ENCODE measurements at places on chromosomes 13 and 19.

- DNase-seq, result no peak
Measured at GRCh38 chr13:79403113-79403512, 2.9 kb downstream of the RBM26 start.

DNA sequence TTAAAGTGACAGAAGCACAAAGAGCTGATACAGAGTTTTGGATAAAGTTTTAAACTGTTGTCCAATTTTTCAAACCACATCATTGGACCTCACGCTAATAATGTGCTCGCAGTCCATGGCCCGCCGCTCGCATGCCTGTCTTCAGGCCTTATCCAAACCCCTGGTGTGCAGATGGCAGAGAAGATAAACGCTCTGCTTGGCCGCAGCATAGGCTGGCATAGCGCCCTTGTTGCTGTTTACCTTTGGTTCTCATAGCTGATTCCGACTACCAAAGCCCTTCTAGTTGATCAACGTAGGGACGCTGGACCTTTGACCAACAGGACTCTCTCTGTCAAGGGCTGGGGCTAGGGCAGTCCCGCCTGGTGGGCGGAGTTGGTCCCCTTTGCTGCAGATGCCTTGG is 23.5 kb upstream of the QTRT1 start:
- DNase-seq, result no peak

DNA sequence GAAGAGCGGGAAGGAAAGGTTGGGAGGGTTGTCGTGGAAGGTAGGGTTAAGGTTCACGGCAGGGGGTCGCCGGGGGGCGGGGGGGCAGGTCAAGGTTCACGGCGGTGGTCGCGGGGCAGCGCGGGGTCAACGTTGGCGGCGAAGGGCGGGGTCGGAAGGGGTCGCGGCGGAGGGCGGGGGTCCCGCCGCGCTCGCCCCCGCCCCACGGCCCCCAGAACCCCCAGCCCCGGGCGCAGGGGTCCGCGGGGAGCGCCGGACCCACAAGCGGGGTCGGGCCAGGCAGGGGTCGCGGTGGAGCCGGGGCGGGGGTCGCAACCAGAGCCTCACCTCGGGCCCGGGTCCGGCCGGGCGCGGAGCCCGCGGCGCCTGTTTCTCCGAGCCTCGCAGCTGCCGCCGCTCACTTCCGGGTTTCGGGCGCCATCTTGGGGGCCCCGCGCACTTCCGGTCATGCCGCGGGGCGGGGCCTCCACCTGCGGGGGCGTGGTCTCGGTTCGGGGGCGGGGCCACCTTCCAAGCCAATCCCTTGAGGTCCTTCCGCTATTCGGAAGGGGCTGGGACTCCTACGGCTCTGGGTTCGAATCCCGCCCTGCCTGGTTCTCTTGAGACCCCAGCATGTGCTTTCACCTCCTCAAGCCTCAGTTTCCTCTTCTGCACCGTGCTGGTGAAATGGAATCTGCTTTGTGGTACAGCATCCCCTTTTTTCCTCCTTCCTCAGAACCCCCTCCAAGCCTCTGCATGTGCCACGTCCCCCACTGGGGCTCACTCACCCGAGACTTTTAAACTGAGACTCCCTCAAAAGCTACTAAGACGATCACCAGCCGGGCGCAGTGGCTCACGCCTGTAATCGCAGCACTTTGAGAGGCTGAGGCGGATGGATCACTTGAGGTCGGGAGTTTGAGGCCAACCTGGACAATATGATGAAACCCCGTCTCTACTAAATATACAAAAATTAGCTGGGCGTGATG is at the start of gene SBNO2:
SBNO2 (minus strand) TSS at position 424 of the 965 bp plus-strand sequence. CDS start 19,992 bp downstream, outside the sequence.
- DNase-seq, result peak; percentile 94

GRCh38 chr13:28045861-28046260 is 54.5 kb downstream of the FLT3 start:
- no peak for DNase-seq

GRCh38 chr13:106033659-106034058 is 501.8 kb downstream of the EFNB2 start:
- no peak for DNase-seq

- DNase-seq, result no peak
Measured at GRCh38 chr13:110300090-110300815, 6.7 kb downstream of the COL4A1 start.

DNA sequence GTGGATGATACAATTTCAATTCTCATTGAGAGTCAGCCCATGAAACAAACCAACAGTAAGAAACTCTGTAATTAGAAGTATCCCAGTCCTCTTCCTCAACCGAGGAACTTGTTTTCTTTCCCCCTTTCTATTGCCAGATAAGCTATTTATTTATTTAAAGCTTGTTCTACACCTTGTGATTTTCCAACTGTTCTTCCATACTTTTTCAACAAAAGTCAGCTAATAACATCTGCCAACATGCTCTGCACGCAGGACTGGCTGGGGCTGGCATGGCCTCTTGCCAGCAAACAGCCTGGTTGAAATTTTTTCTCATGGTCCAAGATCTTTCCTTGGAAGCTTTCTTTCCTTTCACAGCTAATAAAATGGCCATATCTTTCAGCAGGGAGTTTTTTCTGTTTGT is 2.9 kb upstream of the IRS2 start:
- DNase-seq, result no peak

- DNase-seq, result no peak
Measured at GRCh38 chr13:113166681-113167080, 8.2 kb downstream of the PROZ start.

- no peak for DNase-seq
Measured at GRCh38 chr13:35478271-35479037, 2.0 kb upstream of the MAB21L1 start.

GRCh38 chr13:112768795-112769481 is 79.1 kb downstream of the ATP11A start:
- DNase-seq, result no peak

DNA sequence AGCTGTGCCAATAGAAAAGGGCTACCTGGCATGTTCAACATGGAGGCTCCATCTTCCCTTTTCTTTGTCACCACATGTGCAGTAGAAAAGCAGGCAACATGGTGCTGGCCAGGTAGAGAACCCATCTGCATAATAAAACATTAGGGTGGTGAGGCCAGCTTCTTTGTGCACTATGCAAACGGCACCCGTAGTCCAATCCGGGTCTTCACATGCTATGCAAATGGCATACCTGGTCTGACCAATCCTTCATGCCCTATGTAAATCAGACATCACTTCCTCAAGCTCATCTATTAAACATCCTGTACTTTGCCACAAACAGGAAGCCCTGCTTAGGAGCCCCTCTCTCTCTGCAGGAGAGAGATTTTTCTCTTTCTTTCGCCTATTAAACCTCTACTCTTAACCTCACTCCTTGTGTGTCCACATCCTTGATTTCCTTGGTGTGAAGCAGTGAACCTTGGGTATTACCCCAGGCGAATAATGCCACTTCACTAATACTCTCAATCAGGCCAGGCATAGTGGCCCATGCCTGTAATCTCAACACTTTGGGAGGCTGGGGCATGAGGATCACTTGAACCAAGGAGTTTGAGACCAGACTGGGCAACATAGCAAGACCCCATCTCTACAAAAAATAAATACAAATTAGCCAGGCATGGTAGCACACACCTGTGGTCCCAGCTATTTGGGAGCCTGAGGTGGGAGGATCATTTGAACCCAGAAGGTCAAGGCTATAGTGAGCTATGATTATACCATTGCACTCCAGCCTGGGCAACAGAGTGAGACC is 111.3 kb upstream of the MRI1 start:
- DNase-seq, result no peak

GRCh38 chr19:18117692-18118378 is 20.3 kb downstream of the MAST3 start:
- peak; percentile 90 for DNase-seq

DNA sequence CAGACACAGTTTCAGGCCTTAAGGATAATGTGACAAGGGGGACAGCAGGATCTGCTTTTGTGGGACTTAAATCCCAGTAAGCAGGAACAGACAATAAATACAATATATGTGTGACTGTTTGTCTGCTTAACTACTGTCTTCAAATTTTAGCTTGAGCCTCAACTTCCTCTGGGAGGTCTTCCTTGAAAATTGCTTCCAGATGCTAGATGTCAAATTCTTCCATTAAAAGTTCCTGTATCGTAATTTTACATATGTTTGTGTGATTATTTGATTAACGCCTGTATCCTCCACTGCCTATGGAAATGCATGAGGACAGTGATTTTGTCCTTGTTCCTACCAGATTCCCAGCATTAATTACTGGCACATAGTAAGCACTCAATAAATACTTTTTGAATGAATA is 385.5 kb downstream of the NDFIP2 start:
- DNase-seq, result no peak

GRCh38 chr13:21009036-21009435 is 52.4 kb downstream of the LATS2 start:
- DNase-seq, result no peak

DNA sequence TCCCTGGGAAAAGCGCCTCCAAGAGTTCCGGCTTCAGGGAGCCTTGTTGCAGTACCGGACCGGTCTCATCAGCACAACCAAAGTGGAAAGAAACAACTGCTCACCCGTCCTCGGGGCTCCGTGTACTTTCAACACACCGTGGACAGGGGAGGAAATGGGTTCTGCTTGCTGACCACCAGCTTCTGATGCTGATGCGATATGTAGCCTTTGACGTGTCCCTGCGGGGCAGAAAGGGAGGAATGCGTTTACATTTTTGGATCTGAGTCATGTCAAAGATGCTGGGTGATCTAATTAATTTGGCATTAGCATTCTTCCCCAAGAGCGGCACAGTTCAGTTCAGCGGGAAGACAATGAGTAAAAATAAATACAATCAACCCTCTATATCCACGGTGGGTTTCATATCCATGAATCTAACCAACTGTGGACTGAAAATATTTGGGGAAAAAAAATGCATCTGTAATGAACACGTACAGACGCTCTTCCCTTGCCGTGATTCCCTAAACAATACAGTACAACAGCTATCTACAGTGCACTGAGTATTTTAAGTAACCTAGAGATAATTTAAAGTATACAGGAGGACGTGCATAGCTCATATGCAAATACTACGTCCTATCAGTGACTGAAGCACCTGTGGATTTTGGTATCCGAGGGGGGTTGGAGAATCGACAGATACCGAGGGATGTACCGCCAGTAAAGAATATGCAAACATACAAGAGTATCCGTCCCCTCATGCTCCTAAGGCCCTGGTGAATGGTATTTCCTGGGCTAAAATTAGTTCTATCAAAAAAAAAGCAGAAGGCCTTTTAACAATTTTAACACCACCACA is 19.8 kb downstream of the PROZ start:
- DNase-seq, result no peak

GRCh38 chr13:36875961-36876360 is 44.1 kb downstream of the SMAD9 start:
- no peak for DNase-seq

GRCh38 chr19:48720251-48720612 is 707 bp upstream of the MAMSTR start:
- no peak for DNase-seq

DNA sequence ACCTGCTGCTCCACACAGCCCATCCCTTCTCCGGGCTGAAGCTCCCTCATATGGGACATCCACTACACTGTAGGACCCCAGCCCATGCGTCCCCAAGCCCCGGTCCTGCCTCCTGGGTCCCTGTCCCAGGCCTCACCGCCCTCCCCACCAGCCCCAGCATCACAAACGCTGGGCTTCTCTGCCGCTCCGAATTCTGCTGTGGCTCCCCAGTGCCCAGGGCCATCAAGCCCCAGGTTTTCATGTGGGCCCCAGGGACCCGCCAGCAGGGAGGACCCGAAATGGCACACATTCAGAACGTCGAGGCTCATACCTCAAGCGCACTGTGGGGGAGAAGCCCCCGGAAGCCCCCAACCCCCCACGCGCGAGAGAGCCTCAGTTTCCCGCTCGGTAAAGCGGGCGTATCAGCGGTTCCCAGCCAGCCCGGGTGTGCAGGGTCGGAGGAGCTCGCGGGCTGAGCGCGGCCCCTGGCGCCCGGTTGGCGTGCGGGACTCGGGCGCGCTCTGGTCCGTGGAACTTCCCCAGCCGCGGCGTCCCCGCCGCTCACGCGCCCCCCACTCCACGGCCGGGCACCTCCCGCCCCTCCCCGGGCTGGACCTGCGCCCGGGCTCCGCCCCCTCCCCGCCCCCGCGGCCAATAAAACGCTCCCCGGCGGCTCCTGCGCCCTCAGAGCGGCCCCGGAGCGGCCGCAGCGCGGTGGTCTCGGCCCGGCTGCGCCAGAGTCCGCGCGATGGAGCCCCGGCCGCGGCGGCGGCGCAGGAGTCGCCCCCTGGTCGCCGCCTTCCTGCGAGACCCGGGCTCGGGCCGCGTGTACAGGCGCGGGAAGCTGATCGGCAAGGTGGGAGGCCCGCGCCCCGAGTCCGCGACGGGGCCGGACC is at the start of gene PLK5:
PLK5 (plus strand) TSS at position 666 of the 875 bp plus-strand sequence. CDS start 2,920 bp downstream, outside the sequence.
- DNase-seq, result no peak

DNA sequence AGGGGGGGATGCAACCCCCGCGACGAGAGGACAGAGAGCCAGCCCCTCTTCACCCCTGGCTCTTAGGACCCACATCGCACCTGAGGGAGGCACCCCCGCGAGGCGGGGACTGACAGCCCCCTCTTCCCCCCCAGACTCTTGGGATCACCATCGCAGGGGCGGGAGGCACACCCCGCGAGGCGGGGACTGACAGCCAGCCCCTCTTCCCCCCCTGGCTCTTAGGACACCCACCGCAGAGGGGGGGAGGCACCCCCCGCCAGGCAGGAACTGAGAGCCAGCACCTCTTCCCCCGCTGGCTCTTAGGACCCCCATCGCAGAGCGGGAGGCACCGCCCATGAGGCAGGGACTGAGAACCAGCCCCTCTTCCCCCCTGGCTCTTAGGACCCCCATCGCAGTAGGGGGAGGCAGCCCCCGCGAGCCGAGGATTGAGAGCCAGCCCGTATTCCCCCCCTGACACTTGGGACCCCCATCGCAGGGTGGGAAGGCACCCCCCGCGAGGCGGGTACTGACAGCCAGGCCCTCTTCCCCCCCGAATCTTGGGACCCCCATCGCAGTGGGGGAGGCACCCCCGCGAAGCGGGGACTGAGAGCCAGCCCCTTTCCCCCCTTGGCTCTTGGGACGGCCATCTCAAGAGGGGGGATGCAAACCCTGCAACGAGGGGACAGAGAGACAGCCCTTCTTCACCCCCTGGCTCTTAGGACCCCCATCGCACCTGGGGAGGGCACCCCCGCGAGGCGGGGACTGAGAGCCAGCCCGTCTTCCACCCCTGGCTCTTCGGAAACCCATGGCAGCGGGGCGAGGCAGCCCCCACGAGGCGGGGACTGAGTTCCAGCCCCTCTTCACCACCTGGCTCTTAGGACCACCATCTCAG is 2425.1 kb upstream of the PCDH20 start:
- no peak for DNase-seq

DNA sequence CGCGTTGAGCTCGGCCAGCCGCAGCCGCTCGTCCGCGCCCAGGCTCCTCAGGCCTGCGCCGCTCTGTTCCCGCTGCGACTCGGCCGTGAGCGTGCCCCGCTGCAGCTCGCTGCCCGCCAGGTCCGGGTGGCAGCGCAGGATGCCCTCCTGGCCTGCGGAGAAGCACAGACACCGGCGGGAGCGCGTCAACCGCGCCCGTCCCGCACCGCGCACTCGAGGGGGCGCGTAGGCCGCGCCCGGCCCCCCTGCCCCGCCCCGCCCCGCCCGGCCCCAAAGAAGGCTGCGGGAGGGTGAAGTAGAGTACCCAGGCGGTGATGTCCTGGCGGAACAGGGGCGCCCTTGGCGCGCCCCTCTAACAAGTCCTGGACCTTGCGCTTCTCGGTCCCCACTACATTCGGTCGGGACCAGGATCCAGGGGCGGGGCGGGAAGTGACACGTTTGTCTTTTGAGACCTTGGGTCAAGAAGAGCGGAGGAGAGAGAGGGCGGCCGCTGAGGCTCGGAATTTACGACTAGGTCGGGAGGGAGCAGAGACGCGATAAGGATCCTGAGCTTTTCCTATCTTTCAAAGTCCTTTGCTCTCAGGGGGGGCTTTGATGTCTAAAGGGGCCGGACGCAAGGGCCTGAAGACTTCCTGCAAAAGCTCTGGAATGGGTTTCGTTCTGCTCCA is 9.3 kb upstream of the CDX2 start:
- DNase-seq, result no peak

All from ureter (tissue), 1 donor.